ENCODE measurements at places on chromosomes 13 and 19.

GRCh38 chr13:98175823-98176222, 1.2 kb downstream of the RNF113B start:
- no peak overlapping the region for H3K27ac ChIP-seq
- no peaks in the 10 kb centered on the region for H3K36me3 ChIP-seq
- no peaks in the 10 kb centered on the region for H3K27me3 ChIP-seq
- no peak overlapping the region for H3K4me3 ChIP-seq
- peaks cover 14% of the 10 kb centered on the region for H3K4me1 ChIP-seq
- no peak for DNase-seq

DNA sequence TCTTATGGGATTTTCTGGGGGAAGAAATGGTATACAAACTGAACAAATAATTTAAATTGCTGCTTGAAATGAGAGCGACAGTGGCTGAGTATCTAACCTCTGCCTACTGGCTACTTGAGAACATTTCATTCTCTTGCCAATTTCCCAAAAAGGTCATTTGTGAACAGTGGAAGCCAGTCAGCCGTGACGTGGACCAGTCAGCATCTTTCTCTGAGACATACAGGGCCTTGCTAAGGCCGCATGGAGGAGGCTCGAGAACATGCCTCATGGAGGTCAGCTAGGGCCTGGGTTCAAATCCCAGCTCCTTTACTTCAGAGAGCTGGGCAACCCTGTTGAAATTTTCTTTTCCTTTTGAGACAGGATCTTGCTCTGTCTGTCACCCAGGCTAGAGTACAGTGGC, 20.3 kb downstream of the ZC3H4 start:
- H3K27me3 ChIP-seq, result no peaks in the 10 kb centered on the region
- peaks cover 64% of the 10 kb centered on the region for H3K36me3 ChIP-seq
- peak overlapping the region; percentile 36 for H3K27ac ChIP-seq
- H3K4me1 ChIP-seq, result peaks cover 21% of the 10 kb centered on the region
- H3K4me3 ChIP-seq, result no peak overlapping the region

GRCh38 chr13:28794396-28794795, 25.7 kb upstream of the MTUS2 start:
- no peak overlapping the region for H3K4me3 ChIP-seq
- H3K36me3 ChIP-seq, result no peaks in the 10 kb centered on the region
- no peaks in the 10 kb centered on the region for H3K4me1 ChIP-seq
- no peak overlapping the region for H3K27ac ChIP-seq

- H3K36me3 ChIP-seq, result peaks cover 6% of the 10 kb centered on the region
- H3K4me3 ChIP-seq, result peak overlapping the region; percentile 65
- H3K27ac ChIP-seq, result peak overlapping the region; percentile 96
- H3K4me1 ChIP-seq, result peaks cover 33% of the 10 kb centered on the region
- no peaks in the 10 kb centered on the region for H3K27me3 ChIP-seq
- DNase-seq, result peak; percentile 89
Observed at GRCh38 chr19:14505488-14506239, 9.7 kb upstream of the GIPC1 start.

- peak within 1 kb of the TSS; percentile 69 for H3K4me3 ChIP-seq
- peaks cover 14% of the 10 kb centered on the region for H3K27me3 ChIP-seq
- H3K4me1 ChIP-seq, result no peaks in the 10 kb centered on the region
- H3K27ac ChIP-seq, result peak within 1 kb of the TSS; percentile 71
- peak; percentile 87 for DNase-seq
Observed at GRCh38 chr19:48110350-48110966, at the start of gene PLA2G4C. PLA2G4C (minus strand) TSS chr19:48110817; CDS start chr19:48106529, 4,288 bp downstream.
